Fibroblast of skin of right quadriceps (primary cell): ENCODE measurements at places on chromosomes 1 and 21.

GRCh38 chr1:220906561-220907334, 27.5 kb downstream of the HLX start:
- DNase-seq = no peak

DNA sequence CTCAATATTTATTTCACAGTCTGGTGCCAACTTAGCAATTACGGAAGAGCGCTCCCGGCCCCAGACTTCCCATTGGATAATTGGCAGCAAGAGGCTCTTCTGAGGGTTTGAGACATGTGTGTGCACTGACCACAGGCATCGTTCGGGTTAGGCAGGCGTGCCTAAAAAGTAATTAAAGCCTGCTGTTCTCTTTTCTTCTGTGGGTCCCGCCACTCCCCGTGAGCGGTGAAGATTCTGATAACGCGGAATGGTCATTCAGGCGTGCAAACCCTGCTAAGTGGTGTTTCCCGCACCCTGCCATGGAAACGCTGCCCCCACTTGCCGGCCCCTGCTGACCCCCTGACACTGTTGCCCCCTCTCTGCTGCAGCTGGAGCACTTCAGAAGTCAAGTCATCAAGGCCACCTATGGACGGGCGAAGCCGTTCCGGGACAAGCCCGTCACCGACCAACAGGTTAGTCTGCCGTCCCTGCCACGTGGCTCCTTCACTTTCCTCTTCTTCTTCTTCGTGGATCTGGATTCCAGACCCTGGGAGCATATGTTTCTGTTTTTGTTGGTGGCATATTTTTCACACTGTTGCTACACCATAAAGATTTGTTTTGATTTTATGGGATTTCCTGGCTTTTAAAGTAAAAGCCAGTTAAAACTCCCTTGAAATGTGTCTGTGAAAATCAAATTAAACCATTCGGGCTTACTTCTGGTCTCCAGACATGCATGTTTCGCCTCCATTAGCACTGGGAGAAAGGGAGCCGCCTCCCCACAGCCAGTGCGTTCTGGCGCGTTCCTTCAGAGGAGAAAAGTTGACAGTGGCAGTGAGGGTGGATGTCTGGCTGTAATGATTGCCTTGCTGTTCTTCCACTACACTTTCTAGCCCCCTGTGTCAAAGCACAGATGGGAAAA, 79.9 kb downstream of the FHAD1 start:
- DNase-seq = peak; percentile 90

- no peak for DNase-seq
These were observed 136.8 kb upstream of the F3 start for GRCh38 chr1:94678202-94678848.

DNA sequence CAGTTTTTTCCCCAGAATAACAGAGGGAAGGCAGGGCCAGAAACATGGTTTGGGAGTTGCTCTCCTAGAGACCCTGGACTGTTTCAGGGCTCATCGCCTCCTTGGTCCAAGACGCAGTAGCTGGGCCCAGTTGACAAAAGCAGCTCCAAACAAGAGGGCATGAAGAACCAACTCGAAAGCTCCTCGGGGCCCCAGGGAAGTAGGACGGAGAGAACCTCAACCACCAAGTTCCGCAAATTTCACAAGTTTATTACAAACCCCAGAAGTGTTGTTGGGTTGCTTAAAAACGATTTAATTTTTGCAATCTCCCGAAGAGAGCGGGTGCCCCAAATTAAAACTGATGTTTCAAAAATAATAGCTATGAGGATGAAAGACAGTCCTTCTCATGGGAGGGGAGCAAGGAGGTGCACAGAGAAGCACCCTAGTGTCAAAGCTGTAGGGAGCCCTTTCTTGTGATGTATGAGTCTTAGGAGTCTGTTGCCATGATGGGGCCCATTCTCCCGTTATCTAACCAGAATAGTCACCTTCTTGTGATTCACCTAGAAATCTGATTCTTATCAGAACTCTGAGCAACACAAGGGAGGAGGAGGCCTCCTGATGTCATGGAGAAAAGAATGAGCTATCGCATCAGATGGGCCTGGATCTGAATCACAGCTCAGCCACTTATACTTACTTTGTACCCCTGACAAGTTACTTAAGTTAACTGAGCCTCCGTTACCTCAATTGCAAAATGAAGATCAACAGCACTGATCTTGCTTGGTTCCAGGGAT, 165.7 kb upstream of the IRF2BP2 start:
- DNase-seq = no peak

- DNase-seq = no peak
These were observed 169.4 kb downstream of the ACTL8 start for GRCh38 chr1:17924578-17924977.

- DNase-seq = no peak
These were observed 12.1 kb downstream of the HIPK1 start for GRCh38 chr1:113941245-113941559.

DNA sequence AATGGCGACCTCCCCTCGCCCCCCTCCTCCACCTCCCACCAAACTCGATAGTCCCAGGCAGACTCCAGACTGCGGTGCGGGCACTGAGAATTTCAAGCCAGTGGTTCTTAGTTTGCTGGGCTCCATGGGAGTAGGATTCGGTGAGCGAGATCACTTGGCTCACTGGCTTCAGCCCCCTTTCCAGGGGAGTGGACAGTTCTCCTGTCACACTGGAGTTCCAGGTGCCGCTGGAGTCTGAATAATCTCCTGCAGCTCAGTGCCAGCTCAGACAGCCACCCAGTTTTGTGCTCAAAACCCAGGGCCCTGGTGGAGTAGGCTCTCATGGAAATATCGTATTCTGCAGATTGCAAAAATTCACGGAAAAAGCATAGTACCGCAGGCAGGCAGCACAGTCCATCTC, 7.6 kb downstream of the OR2M7 start:
- no peak for DNase-seq

GRCh38 chr1:8201331-8201861, 116.5 kb upstream of the SLC45A1 start:
- peak; percentile 31 for DNase-seq

GRCh38 chr1:163307479-163308171, 14.1 kb upstream of the NUF2 start:
- peak; percentile 83 for DNase-seq

DNA sequence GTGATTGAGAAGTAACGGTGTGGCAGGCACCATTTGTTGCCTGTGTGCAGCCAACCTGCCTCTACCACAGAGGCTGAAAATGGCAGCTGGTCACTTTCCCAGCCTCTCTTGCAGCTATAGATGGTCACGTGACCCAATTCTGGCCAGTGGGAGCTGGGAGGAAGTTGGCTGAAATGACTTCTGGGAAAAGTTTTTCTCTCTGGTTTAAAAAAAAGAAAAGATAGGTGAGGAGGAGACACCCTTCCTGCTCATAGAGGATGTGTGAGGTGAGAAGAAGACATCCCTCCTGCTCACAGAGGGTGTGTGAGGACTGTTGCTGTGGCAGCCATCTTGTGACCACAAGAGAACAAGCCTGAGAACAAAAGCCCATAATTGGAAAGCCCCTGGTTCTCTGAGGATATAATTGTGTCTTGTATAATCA, 122.8 kb downstream of the SYF2 start:
- DNase-seq = no peak

DNA sequence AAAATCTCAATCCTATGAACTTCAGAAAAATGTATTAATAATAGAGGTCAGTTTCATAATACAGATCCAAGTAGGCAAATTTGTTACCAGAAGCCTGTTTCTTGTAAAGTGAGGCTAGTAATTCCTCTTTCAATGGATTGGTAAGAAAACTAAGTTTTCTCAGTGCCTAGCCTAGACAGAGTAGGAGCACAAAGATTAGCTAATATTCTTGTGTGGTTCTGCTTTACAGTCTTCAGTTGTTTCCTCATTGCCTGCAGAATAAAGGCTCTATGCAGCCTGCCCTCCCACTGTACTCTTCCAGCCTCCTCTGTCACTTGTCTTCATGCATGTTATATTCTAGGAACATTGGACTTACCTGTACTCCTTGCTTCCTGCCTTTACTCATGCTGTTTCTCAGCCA, 2.4 kb upstream of the PPP1R15B start:
- no peak for DNase-seq

- no peak for DNase-seq
These were observed 7.6 kb downstream of the EDN2 start for GRCh38 chr1:41476807-41477361.

- no peak for DNase-seq
These were observed 146.5 kb downstream of the CHD1L start for GRCh38 chr1:147388969-147389368.
